ENCODE measurements at places on chromosomes 2 and 18. TPM values are rescaled to one million over a fixed set of nuclear protein-coding genes. Genes with fewer than 3 reads are reported as not detected.

PPIG gene
- total RNA-seq: 69.6 TPM

C2orf69 gene
- 18.0 TPM for total RNA-seq

- no peak for DNase-seq
Observed at GRCh38 chr2:151632993-151633565, 101.2 kb downstream of the NEB start.

GRCh38 chr2:126784621-126785020 lies 114.1 kb upstream of the TEX51 start:
- DNase-seq: no peak

GRCh38 chr2:109433486-109433885 lies 180.3 kb downstream of the SEPTIN10 start:
- DNase-seq: no peak

- DNase-seq: no peak
Observed at GRCh38 chr18:53490019-53490418, 734.5 kb downstream of the MBD2 start.

ARHGAP15 gene
- total RNA-seq: 2.8 TPM

DNA sequence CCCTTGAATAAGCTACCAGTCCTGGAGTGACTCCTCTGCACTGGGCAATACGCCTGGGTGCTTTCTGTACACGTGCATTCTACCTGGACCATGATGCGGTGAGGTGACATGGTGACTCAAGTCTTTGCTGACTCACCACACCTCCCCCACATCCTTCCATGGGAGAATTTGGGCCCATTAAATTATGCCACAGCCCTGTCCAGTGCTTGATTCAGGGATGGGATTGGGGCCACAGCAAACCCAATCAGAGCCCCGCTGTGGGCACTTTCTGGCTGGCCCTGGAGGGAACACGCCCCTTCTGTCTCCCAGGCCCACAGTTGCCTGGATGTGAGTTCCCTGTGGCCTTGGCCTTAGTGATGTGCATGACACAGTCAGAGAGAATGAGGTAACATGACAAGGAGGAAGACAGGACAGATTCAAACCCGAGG lies 86.9 kb downstream of the LRRC30 start:
- DNase-seq: no peak
